ENCODE measurements at places on chromosomes 4 and X.

GRCh38 chr4:35652197-35652596 is 592.1 kb downstream of the ARAP2 start:
- H3K36me3 ChIP-seq = no peaks in the 10 kb centered on the region
- no peaks in the 10 kb centered on the region for H3K4me1 ChIP-seq
- no peaks in the 10 kb centered on the region for H3K27me3 ChIP-seq
- no peak for DNase-seq
- H3K27ac ChIP-seq = no peak overlapping the region

DNA sequence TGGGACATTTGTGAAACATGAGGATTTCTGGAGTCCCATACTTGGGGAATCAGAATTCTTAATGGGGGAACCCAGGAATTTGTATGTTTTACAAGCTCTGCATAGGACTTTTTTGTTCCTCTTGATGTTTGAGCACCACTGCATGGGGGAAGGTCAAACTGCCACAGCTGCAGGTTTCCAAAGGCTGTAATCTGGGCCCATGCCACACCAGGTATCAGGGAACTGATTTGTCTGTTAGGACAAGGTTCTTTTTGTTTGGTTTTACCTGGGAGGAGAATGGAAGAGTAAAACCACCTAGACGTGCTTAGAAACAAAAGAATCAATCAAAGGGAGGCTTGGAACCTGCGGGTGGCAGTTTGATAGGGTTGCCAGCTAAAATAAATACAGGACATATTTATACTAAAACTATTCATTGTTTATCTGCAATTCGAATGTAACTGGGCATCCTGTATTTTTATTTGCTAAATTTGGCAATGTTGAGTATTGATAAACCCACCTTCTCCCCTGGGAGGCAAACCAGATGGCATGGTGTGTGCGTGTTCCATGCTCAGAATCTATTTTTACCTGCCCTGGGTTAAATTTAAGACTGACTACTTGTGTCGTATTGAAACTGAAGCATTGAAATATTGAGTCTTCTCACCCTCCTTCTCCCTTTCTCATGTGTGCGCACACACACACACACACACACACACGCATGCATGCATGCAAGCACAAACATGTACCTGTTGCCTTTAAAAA is 63.7 kb downstream of the TMEM164 start:
- no peak overlapping the region for H3K27ac ChIP-seq
- H3K4me3 ChIP-seq = no peak overlapping the region
- no peaks in the 10 kb centered on the region for H3K4me1 ChIP-seq
- no peaks in the 10 kb centered on the region for H3K27me3 ChIP-seq
- H3K36me3 ChIP-seq = no peaks in the 10 kb centered on the region
- DNase-seq = no peak

GRCh38 chr4:43471950-43472349 is 579.4 kb downstream of the GRXCR1 start:
- no peaks in the 10 kb centered on the region for H3K27me3 ChIP-seq
- DNase-seq = no peak
- no peak overlapping the region for H3K4me3 ChIP-seq
- H3K4me1 ChIP-seq = no peaks in the 10 kb centered on the region
- no peak overlapping the region for H3K27ac ChIP-seq

GRCh38 chrX:124028182-124028581 is 66.7 kb downstream of the STAG2 start:
- H3K36me3 ChIP-seq = peaks cover 13% of the 10 kb centered on the region
- DNase-seq = no peak
- no peaks in the 10 kb centered on the region for H3K4me1 ChIP-seq
- no peak overlapping the region for H3K4me3 ChIP-seq
- H3K27me3 ChIP-seq = no peaks in the 10 kb centered on the region

DNA sequence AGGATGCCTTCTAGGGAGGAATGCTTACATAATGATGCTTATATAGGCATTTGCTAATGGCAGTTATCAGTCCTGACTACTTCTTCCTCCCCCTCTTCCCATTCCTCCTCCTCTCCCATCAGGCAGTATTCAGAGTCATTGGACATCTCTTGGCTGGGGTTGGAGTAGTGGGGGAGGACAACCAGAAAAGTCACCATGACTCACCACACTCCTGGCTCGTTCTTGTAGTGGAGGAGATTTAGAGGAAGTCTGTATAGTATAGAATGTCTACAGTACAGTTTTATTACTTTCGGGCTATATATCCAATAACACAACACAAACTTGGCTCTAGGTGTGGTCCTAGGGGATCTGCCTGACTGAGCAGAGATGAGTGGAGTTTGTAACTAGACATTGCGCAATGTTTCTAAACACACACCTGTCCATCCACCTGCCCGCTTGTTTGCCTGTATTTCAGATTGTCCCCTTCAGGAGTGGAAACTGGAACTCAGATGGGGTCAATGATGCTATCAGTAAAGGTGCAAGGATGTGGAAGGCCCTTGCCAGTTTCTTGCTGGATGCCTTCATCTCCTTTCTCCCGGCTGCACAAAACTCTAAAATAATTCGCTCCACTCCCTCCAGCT is 27.9 kb upstream of the KIAA1210 start:
- H3K4me1 ChIP-seq = no peaks in the 10 kb centered on the region
- H3K36me3 ChIP-seq = no peaks in the 10 kb centered on the region
- DNase-seq = no peak
- H3K27me3 ChIP-seq = peaks cover 37% of the 10 kb centered on the region
- H3K4me3 ChIP-seq = no peak overlapping the region

DNA sequence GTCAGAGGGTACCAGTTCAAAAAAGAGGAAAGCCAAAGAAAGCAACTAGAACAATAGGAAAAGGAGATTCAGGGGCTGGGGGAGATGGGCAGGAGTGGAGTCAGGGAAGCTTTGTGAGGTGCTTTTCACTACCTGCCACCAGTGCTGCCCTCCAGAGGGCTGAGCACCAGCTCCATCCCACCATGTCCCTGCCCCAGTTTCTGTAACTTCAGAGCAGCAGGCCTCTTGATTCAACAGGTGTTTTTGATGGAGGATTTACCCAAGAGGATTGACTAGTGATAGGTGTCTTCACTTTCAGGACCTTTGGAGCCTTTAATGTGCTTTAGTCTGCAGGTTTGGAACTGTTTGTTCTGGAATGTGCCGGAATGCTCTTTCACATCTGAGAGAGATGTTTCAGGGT is 12.1 kb downstream of the KIT start:
- H3K27ac ChIP-seq = no peak overlapping the region
- no peaks in the 10 kb centered on the region for H3K4me1 ChIP-seq
- no peak overlapping the region for H3K4me3 ChIP-seq
- H3K36me3 ChIP-seq = no peaks in the 10 kb centered on the region
- no peak for DNase-seq
